Esophagus muscularis mucosa (tissue), 4 donors: ENCODE measurements at places on chromosomes 6 and 20. TPM values are rescaled to one million over a fixed set of nuclear protein-coding genes. Genes with fewer than 3 reads are reported as not detected.

The SPEF1 gene
- not detected for total RNA-seq

The CLPSL2 gene
- not detected for total RNA-seq

The TINAG gene
- total RNA-seq, result not detected

The HLA-A gene
- 243 TPM for total RNA-seq

The GLP1R gene
- total RNA-seq, result not detected

The ZNF334 gene
- 0.97 TPM for total RNA-seq

The DDX43 gene
- 1.2 TPM for total RNA-seq

The HLA-DQB2 gene
- 0.69 TPM for total RNA-seq

The SYNDIG1 gene
- not detected for total RNA-seq

The SUMO4 gene
- total RNA-seq, result 0.58 TPM

The RIMS1 gene
- 45.6 TPM for total RNA-seq

The ARHGAP18 gene
- 7.9 TPM for total RNA-seq

The FAM229B gene
- 23.3 TPM for total RNA-seq

The CLVS2 gene
- 0.17 TPM for total RNA-seq

The IDH3B gene
- 116 TPM for total RNA-seq

The PAK5 gene
- 0.23 TPM for total RNA-seq

The FOXF2 gene
- 170 TPM for total RNA-seq

The BANF2 gene
- total RNA-seq, result not detected

The SNX21 gene
- total RNA-seq, result 57.5 TPM

The TTK gene
- total RNA-seq, result not detected

The BPIFB2 gene
- total RNA-seq, result not detected

The ME1 gene
- total RNA-seq, result 25.7 TPM

The MOCS1 gene
- 34.6 TPM for total RNA-seq

The GJA10 gene
- not detected for total RNA-seq

The CLPSL1 gene
- not detected for total RNA-seq

The TULP1 gene
- total RNA-seq, result not detected

The SCRT2 gene
- not detected for total RNA-seq

The GNRH2 gene
- not detected for total RNA-seq

The WFDC2 gene
- 2.1 TPM for total RNA-seq

The ADA gene
- total RNA-seq, result 9.6 TPM

The LTA gene
- total RNA-seq, result not detected

The PRR18 gene
- total RNA-seq, result not detected

The MEP1A gene
- not detected for total RNA-seq

The SLC26A8 gene
- 0.17 TPM for total RNA-seq

The SLC2A10 gene
- 12.0 TPM for total RNA-seq

The SLC22A7 gene
- not detected for total RNA-seq

The MLN gene
- total RNA-seq, result not detected

The NDUFAF4 gene
- total RNA-seq, result 36.2 TPM

The BTN3A1 gene
- 5.3 TPM for total RNA-seq
